ENCODE measurements at places on chromosomes 5 and 9.

DNA sequence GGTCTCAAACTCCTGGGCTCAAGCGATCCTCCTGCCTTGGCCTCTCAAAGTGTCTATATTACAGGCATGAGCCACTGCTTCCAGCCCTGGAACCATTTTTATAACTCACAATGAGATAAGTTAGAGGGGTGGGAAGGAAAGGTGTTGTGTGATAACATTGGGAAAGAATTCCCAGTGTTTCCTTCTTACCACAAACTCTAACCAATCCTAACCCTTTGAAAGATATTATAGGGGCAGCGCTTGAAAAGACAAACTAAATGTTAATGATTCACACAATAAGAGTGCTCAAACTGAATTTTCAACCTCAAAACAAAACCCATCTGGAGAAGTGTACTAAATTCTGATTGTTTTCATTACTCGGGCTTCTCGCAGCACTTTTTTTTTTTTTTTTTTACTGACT lies 109.7 kb downstream of the TSSK1B start:
- no peak for DNase-seq

DNA sequence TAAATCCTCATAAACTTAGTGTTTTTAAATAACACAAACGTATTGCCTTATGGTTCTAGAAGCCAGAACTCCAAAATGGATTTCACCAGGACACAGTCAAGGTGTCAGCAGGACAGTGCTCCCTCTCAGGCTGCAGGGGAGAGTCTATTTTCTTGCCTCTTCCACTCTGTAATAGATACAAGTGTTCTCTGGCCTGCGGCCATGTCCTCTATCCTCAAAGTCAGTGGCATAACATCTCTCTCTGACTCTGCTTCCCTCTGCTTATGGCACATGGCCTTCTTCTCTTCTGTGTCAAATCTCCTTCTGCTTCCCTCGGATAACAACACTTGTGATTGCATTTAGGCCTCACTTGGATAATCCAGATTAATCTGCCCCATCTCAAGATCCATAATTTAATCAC lies 129.4 kb upstream of the OR13F1 start:
- no peak for DNase-seq

GRCh38 chr5:56814361-56814962 lies 887 bp upstream of the MAP3K1 start:
- DNase-seq = no peak

DNA sequence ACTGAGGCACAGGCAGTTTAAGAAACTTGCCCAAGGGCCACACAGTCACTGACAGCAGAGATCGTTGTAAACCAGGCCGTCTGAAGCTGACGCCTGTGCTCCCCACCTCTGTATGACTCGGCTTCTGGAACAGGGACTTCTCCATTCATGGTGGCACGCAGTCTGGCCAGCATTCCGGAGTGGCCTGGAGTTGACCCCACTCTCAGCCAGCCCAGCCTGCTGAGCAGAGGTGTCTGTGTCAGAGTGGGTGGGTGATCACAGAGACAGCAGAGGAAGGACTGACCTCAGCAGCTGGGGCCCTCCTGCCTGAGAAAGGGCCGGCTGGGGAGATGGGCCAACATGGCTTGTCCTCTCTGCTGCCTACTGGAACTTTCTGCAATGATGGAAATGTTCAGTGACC lies 12.6 kb downstream of the LRSAM1 start:
- DNase-seq = no peak

DNA sequence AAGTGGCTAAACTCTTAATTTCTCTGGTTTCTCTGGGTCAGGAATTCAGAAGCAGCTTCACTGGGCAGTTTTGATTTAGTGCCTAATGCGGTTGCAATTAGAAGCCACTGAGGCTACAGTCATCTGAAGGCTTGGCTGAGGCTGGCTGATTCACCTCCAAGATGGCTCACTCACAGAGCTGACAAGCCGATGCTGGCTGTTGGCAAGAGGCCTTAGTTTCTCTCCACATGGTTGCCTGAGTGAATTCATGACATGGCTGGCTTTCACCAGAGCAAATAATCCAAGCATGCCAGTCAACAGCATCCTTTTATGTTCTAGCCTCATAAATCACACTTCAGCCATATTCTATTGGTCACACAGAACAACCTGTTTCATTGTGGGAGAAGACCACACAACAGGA lies 2.8 kb upstream of the CDK7 start:
- DNase-seq = no peak

DNA sequence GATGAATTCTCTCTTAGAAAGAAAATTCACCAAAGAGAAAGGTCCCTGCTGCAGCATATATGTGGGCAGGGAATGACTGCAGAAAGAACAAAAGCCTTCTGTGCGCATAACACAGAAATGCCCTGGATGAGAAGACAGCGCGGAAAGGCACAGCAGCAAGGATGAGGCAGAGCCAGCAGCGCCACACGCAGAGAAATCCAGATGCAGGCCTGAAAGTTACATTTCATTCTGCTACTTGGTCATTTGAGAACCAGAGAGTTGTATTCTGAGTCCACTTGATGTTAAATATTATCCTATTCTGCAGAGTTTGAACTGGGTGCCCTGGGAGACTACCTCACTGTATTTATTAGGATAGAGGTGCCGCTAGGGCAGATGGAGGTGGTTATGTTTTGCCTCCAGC lies 68.5 kb downstream of the GLDC start:
- no peak for DNase-seq

- peak; percentile 15 for DNase-seq
These were observed at the start of gene FREM1 for GRCh38 chr9:14909961-14910805. Gene FREM1 (minus strand): TSS chr9:14910428. CDS start chr9:14868977, 41,451 bp downstream.

DNA sequence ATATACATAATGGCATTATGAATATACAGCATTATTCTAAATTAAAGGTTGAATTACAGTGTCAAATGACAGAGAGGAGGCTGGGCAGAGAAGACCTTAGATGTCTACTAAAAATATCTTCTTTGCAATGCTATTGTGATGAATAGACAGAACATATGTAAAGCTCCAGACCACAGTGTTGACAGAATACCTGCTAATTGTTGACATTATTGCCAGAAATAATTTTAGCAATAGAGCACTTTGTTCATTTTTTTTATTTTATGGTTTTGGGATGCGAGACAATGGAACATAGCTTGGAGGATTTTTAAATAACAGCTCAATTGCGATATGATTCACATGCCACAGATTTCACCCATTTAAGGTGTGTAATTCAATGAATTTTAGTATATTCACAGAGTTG lies 508.8 kb downstream of the PSAT1 start:
- no peak for DNase-seq

DNA sequence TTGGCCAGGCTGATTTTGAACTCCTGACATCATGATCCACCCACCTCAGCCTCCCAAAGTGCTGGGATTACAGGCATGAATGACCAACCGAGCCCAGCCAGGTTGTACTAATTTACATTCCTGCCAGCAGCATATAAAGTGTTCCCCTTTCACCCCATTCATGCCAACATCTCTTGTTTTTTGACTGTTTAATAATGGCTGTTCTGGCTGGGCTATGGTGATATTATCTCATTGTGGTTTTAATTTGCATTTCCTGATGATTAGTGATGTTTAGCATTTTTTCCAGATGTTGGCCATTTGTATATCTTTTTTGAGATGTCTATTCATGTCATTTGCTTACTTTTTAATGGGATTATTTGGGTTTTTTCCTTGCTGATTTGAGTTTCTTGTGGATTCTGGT lies 87.3 kb downstream of the INVS start:
- DNase-seq = no peak

DNA sequence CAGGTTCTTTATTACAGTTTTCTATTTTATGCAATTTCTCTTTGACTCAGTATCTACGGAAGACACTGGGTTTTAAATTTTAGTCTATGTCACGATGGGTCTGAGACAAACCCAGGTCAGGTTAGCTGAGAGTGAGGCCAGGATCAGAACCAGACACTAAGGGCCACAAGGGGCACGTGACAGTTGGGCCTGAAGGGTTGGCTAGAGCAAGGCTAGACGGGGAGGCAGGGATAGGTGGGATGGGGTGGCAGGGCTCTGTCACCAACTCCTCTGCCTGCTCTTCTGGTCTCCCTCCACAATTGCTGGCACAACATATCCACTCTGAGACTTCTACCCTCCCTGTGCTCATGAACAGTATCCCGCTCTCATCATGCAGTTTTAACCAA lies 76.4 kb downstream of the MED27 start:
- DNase-seq = no peak

- no peak for DNase-seq
These were observed 26.5 kb downstream of the HMCN2 start for GRCh38 chr9:130292106-130292505.

GRCh38 chr9:135281791-135282737 lies 194.6 kb downstream of the OLFM1 start:
- DNase-seq = peak; percentile 41

- DNase-seq = no peak
These were observed 16.6 kb downstream of the OR2V1 start for GRCh38 chr5:181114284-181114843.

- DNase-seq = no peak
These were observed 15.5 kb upstream of the SMIM23 start for GRCh38 chr5:171770153-171770552.

DNA sequence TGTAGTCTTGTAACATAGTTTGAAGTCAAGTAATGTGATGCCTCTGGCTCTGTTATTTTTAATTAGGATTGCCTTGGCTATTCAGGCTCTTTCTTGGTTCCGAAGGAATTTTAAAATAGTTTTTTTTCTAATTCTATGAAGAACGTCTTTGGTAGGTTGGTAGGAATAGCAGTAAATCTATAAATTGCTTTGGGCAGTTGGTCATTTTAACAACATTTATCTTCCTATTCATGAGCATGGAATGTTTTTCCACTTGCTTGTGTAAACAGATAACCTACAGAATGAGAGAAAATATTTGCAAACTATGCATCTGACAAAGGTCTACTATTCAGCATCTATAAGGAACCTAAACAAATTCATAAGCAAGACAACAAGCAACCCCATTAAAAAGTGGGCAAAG lies 173.2 kb upstream of the TRPC7 start:
- DNase-seq = no peak

- DNase-seq = peak; percentile 67
These were observed 68.7 kb upstream of the ZNF618 start for GRCh38 chr9:113807173-113808061.

- no peak for DNase-seq
These were observed 254.7 kb upstream of the SLC30A5 start for GRCh38 chr5:68839019-68839552.

DNA sequence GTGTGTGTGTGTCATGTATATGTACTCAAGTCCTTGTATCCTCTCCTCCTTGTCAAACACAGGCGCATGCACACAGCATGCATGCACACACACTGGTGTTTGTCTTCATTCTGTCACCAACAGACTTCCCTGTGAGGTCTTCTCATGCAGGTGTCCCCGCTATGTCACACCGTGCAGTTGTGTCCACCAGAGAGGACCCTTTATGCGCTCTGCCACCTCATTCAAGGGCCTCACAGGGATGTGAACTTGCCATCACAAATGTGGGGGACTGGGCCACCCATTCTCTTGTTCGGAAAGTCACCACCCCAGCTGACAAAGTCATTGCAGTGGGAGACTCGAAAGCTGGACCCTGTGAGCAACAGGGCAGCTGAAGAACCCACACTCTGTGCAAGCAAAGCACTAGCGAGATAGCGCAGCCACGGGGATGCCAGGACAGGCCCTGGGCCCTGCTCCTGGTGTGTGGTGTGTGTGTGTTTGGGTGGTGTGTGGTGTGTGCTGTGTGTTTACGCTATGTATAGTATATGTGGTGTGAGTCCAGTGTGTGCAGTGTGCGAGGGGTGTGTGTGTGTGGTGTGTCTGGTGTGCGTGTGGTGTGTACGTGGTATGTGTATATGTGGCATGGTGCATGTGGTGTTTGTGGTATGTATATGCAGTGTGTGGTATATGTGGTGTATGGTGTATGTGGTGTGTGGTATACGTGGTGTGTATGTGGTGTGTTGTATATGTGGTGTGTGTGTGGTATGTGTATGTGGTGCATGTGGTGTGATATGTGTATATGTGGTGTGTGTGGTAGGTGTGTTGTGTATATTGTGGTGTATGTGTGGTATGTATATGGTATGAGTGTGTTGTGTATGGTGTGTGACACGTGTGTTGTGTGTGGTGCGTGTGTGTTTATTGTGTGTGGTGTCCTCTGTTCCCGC lies 30.9 kb upstream of the NXNL2 start:
- no peak for DNase-seq

DNA sequence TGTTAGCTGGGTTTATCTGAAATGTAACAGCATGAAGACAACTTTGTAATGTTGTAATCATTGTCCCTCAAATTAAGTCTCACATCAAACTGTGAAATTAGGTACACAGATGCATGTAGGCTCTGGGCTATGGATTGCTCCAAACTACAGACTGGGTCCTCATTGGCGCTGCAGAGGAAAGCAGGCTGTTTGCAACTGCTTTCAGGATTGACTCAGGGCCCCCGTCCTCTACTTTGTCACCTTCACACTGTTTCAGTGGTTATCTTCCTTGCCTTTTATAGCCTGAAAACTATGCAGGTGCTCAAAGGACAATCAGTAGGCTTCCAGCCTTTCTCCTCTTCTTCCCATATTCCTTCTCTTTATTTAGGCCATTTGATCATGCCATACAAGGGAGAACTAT lies 18.0 kb downstream of the GRAMD2B start:
- DNase-seq = no peak

DNA sequence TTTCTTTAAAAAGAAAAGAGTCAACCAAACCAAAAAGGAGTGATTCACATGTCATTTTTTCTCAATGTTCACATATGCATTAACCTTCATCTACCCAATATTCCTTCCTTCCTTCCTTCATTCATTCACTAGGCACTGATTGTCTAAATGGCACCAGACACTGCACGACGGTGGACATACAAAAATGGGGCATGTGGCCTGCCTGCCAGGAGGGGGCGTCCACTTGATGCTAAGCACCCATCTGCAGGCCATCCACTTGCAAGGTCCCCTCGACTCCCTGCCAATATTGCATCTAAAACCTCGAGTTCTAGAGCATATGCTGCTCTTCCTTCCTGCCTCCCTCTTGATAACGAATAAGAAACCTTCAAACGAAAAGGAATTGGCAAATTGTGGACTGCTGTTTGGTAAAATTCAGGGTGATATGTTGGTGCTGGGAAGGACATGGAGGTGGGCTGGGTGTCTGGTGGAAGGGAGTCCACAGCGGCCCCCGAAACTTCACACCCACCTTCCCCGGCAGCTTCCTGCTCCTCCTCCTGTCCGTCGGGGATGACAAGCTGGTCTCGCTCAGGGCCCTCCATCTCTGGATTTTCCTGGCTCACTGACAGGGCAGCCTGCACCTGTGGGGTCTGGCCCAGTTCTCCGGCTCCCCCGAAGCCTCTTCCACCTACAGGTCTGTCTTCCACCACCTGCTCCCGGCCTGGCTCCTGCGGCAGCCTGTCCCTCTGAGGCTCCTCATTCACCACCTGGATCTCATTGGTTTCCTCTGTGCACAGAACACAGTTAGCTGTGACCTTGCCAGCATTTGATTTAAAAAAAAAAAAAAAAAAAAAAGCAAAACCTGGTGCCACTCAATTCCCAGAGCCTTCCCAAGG lies 64.3 kb downstream of the GOLM1 start:
- DNase-seq = peak; percentile 70

GRCh38 chr5:10329820-10330481 lies 22.2 kb upstream of the CMBL start:
- DNase-seq = no peak

DNA sequence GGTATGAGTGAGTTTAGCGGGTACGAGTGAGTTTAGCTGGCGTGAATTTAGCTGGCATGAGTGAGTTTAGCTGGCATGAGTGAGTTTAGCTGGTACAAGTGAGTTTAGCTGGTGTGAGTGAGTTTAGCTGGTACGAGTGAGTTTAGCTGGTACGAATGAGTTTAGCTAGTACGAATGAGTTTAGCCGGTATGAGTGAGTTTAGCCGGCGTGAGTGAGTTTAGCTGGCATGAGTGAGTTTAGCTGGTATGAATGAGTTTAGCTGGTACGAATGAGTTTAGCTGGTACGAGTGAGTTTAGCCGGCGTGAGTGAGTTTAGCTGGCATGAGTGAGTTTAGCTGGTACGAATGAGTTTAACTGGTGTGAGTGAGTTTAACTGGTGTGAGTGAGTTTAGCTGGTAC lies 41.0 kb downstream of the PNPLA7 start:
- no peak for DNase-seq

Measured in erythroblast (primary cell).